ENCODE measurements at places on chromosomes 1 and 21. TPM values are rescaled to one million over a fixed set of nuclear protein-coding genes. Genes with fewer than 3 reads are reported as not detected.

DNA sequence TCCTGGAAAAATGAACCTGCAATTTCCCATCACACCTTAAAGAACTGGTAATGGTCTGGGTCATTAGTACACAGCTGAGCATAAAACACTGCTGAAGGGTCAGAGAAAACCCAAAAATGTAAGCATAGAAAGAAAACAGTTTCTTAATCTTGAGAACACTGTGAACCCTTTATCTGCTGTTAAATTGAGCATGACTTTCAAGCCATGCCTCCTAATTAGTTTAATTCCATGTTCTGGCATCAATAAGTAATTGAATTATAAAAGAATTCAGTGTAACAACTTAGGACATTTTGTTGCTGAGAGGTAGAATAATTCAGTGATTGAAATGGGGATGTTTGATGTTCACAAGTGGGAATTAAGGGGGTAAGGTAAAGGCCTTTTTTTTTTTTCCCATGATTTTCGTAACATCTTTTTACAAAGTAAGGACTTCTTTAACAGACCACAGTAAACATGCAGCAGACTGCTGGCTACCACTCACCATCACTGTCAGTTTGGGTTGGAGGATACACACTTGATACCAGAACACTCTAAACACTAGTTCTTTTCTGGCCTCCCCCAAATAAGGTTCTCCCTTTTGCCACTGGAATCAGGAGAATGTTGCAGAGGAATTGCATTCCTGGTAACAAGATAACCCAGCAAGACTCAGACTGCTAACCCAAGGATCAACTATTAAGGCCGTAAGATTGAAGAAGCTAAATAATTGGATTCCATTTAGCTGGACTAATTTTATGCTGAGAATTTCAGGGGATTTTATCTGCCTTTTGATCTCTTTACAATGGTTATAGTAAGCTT, 3.0 kb downstream of the RWDD3 start:
- DNase-seq, result no peak

- DNase-seq, result no peak
Observed at GRCh38 chr21:42633858-42634257, 19.6 kb upstream of the PDE9A start.

- DNase-seq, result peak; percentile 67
Observed at GRCh38 chr1:56710646-56711045, 65.5 kb downstream of the PRKAA2 start.

DNA sequence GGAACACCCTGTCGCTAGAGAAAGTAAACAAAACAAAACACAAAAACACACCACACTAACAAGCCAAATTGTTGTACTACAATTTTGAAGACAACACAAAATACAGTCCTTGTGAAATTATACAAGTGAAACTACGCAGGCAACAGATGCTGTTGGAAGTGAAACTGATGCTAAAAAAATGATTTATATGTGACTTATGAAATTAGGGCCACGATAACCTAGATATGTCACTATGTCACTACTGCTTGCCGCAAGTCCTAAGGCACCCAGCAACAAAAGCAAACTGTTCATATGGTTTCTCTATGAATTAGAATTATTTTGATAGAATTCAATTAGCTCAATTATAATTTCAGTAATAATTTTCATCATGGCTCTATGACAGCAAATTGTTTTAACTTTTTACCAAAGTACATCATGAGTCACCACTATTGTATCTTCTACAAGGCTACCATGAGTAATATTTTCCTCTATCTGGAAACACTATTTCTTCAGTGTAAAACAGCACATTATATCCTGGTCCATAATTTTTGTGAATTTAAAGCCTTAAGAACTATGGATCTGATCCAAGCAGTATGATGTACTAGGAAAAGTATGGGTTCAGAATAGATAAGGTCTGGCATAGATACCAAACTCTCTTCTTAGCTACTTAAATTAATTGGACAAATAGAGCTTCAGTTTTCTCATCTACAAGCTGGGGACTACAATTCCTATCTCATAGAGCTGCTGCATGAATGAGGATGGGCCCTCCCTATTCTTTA, 216.3 kb downstream of the COL11A1 start:
- DNase-seq, result peak; percentile 13

GRCh38 chr1:243982447-243983018, 68.5 kb upstream of the ZBTB18 start:
- no peak for DNase-seq

DNA sequence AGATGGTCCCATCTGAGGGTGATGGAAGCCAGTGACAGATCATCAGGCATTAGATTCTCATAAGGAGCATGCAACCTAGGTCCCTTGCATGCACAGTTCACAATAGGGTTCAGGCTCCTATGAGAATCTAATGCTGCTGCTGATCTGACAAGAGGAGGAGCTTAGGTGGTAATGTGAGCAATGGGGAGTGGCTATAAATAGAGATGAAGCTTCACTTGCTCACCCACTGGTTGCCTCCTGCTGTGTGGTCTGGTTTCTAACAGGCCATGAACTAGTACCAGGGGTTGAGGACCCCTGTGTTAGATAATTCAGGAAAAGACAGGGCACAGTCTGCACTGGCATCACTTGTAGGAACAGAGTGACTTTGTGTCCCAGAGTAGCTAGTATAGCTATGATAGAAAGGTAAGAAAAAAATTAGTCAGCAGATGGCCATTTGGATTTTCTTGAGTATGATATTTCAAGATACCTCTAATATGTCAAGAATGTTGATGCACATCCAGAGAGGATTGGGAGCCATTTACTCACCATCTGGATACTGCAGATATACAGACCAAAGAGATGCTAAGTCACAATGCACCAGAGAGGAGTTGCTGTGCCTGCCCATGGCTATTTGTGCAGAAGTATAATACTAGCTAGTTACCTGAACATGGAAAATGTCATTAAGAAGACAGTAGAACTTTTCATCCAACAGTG, 53.6 kb downstream of the ADCY10 start:
- peak; percentile 20 for DNase-seq

DNA sequence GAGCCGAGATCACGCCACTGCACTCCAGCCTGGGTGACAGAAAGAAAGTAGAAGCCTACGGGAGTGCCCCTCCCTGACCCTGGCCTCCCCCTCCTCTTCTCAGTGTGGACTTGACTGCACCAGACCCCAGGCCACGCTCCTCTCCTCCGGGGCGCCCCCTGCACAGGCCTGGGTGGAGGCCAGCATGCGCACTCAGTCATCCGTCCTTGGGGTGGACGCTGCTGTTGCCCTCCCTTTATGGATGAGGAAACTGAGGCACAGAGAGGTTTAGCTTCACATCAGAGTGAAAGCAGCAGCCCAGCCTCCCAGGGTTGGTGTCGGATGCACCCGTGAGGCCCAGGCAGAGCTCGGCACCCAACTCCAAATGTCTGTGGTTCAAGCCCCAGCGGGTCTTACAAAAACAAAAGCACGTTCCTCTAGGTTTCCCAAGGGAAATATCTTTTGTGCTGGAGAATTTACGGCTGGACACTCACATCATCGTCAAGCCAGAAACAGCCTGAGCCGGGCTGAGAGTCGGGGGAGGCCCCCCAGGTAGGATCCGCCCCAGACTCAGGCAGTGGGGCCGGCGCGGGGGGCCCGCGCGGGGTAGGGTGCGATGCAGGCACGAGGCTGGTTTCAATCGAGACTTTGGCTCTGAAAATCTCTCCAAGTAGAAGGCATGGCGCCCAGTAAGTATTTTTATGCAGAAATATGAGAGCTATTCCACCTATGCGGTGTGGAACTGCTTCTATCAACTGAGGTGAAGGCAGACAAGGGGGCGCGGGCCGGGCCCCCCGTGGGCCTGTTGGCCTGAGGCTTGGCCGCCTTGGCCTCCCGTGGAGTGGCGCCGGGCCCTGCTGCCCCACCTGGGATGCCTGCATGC, 36.6 kb downstream of the MORN1 start:
- no peak for DNase-seq

DNMT3L gene
- 0.49 TPM for total RNA-seq

SYCP1 gene
- not detected for total RNA-seq
